ENCODE measurements at places on chromosomes 1 and 21.

DNA sequence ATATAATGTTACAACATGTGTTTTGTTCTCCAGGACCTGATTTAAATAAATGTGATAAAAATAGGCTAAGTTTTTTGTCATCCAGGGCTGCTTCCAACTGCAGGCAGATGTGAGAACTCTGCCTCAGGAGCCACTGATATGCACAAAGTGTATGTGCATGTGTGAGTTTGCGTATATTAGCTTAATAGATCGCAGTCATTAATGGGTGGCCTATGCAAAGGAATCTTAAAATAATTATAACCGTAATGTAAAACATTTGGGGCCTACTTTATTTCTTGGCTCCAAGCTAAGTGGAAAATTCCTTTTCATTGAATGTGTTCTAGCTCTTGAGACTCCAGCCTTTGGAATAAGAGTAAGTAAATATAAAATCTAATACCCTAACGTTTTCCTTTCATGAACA, 16.8 kb downstream of the DHX9 start:
- DNase-seq: no peak

GRCh38 chr1:42552636-42553035, 89.5 kb downstream of the CCDC30 start:
- no peak for DNase-seq

DNA sequence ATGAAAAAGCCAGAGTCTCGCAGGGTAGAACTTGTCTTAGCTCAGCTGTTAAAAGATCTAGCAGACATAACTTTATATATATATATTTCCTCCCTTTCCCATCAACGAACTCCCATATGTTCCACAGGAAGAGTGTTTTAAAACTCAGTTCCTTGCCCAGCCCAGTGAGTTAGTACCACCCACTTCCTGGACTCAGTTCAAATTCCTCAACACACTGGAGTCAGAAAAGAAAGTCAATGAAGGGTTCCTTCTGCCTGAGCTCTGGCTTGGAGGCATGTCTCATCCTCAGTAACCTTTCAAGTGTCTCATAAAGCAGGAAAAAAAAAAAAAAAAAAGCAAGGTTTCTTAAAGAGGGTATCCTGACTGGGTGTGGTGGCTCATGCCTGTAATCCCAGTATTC, 15.6 kb downstream of the TPM3 start:
- DNase-seq: no peak

DNA sequence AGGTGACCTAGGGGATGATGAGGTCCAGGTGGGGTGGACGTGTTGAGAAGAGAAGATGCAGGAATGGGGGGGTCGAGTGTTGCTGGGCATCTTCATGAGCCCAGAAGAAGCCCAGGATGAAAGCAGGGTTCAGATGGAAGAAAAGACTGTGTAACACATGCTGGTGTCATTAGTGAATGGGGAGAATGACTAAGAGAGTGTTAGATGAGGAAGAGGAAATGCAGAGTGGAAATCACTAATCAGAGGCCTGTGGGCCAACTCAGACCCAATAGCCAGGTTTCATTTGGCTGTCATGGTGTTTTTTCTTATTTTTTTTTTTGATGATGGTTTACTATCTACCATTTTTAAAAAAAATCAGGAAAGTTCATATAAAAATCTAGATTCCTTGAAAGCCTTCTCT, 180.8 kb upstream of the CAMK1G start:
- DNase-seq: no peak

- DNase-seq: no peak
Observed at GRCh38 chr1:171233183-171233582, 15.1 kb upstream of the FMO1 start.

- DNase-seq: no peak
Observed at GRCh38 chr1:89670163-89670562, 37.2 kb downstream of the LRRC8C start.

DNA sequence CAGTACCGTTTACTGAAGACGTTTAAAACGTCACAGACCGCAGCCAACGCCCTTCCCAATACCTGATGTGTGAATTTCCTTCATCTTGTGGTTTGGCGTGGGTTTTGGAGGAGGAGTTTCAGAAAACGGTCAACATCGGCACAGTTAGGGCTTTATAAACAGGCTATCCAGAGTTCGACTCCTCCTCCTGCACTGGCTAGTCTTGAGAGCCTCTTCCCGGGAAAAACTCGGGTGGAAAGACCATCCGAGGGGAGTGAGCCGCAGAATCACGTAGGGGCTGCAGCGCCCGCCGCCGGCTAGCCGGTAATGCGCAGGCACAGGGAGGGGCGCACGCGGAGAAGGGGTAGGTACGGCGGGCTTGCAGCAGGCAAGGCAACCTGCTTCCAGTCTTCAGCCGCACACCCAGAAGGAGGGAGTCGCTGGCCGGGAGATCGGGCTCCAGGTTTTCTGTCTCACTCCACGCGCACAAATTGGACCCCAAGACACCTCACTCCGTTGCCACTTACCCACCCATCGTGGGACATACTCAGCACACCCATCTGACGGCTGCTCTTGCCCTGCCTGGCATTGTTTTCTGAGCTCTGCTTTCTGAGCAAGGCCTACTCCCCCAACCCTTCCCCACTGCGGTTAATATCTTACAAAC, 25.4 kb downstream of the SLC19A2 start:
- peak; percentile 4 for DNase-seq

- peak; percentile 11 for DNase-seq
Observed at GRCh38 chr1:248243204-248243603, 12.0 kb downstream of the OR2M4 start.

DNA sequence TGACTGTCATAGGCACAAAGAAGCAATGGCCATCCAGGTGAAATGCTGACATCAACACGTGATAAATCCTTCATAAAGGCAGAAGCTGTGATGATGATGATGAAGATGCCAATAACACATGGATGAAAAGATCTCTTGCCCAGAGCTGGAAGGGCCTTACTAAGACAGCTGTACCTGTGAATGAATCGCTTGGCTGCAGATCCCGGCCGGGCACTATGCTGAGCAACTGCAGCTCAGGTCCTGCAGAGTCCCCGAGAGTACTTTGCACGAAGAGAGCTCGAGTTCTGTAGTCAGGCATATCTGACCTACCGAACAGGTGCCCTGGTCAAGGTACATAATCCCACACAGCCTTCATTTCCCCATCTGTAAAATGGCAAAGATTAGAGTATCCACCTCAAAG, 48.8 kb downstream of the PGBD5 start:
- DNase-seq: no peak

- no peak for DNase-seq
Observed at GRCh38 chr1:2378441-2378851, 12.9 kb downstream of the MORN1 start.

DNA sequence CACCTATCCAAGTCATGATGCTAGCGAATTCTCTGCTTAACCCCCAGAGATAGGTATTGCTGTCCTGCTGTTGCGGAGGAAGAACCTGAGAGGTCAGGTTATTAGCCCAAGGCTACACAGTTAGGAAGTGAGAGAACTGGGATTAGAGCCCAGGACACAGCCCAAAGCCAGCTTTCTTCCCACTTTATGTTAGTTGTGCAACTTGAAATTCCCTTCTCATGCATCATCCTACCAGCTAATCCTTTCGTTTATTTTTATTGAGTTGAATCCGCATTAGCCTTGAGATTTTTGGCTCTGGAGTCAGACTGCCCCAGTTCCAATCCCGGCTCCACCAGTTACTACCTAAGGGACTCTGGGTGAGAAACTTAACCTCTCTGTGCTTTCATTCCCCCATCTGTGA, 65.4 kb downstream of the PLEKHA6 start:
- DNase-seq: no peak

DNA sequence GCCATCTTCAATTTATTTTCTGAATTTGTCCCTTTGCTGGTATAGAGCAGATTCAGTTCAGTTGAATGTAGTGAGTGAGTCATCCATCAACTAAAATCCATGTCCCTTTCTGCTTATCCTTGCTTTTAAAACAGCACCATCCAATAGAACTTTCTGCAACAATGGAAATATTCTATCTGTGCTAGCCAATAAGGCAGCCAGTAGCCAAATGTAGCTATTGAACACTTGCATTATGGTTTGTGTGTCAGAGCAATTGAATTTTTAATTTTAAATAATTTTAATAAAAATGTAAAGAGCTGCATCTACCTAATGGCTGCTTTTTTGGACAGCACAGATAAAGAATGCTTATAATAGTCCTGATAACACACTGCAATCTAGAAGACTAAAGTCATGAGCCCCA, at the start of gene GJA9:
Gene GJA9 (minus strand): TSS at position 101 of the 400 bp plus-strand sequence. CDS start 5,489 bp downstream, outside the sequence.
- DNase-seq: no peak

DNA sequence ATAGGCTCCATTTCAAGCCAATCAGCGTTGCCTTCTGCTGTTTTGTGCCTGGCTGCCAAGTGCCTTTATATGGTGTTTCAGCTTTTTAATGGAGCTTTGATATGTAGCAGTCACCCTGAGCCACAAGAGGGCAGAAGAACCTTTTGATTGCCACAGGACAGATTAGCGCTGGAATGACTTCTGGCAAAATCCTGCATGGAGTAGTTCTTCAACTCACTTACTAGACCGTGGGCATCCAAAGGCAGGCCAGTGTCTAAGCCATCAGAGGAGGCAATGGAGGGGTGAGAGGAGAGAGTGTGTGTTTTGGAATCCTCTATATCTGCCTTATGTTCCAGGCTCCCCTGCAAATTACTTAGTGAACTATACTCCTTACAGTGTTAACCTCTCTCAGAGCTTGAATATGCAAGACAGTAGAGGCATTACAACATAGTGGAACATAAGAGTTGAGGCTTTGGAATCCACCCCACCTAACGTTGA, 56.2 kb downstream of the ST3GAL3 start:
- no peak for DNase-seq

DNA sequence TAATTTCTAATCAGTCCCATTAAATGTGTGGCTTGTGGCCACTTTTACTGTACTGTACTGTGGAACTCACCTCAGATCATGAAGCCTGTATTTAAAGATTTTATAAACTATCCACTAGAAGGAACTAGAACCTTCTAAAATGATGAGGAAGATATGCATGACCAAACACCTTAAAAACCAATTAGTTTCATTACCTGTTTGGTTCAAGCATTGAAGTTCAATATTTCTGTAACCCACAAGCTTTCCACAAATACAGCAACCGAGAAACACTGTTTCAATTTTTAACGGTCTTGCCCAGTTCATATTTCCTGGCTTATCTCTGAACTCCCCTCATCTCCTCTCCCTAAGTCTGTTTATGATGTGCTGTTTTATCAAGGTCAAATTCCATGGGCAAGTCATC, 264.3 kb upstream of the PLD5 start:
- no peak for DNase-seq

GRCh38 chr1:41498391-41498790, 13.9 kb upstream of the EDN2 start:
- DNase-seq: no peak

DNA sequence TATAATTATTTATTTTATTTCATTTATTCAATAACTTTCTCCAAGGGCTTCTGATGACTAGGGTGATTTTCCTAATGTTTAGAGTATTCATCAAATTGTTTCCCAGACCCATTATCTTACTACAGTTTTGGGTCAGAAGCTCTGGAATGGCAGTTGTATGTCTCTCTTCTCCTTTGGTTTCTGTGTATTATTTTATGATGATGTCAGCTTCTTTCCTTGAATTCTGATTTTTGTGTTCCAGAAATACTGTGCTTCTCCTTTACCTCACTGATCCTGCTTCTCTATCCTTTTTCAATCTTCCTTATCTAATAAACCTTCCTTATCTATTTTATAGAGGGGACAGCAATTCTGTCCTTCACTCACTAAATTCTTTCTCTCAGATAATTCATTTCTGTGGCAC, 48.8 kb downstream of the LRRC8B start:
- no peak for DNase-seq

DNA sequence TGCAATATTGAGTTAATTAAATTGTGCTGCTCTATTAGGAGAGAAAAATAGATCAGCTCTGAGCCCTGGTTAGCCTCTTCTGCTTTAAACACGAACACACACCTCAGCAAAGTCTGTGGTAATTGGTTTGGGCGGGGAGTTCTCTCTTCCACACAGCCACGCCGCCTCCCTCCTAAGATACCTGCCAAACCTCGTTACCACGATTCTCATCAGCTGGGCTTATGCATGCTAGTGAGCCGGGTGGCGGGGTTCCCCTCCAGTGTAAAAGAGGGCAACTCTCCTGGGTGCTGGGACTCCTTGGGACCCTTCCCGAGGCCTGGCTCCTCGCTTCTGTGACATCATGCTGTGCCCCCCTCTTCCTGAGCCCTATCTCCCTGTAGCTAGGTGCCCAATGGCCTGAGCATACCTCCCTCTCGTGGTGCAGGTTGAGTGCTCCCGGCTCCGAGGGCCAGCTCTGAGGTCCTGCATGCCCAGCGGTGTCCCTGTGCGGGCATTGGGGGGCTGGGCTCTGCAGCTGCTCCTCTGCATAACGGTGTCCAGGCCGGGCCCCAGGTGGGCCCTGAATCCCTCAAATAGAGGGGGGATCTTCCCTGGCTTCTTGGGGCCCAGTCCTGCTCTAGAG, 182.9 kb downstream of the PRDM16 start:
- DNase-seq: no peak

- DNase-seq: no peak
Observed at GRCh38 chr1:12433323-12434053, 184.5 kb downstream of the DHRS3 start.

- DNase-seq: no peak
Observed at GRCh38 chr1:108842525-108843181, 14.2 kb downstream of the AKNAD1 start.

- DNase-seq: no peak
Observed at GRCh38 chr1:235974616-235975015, 90.3 kb downstream of the NID1 start.

DNA sequence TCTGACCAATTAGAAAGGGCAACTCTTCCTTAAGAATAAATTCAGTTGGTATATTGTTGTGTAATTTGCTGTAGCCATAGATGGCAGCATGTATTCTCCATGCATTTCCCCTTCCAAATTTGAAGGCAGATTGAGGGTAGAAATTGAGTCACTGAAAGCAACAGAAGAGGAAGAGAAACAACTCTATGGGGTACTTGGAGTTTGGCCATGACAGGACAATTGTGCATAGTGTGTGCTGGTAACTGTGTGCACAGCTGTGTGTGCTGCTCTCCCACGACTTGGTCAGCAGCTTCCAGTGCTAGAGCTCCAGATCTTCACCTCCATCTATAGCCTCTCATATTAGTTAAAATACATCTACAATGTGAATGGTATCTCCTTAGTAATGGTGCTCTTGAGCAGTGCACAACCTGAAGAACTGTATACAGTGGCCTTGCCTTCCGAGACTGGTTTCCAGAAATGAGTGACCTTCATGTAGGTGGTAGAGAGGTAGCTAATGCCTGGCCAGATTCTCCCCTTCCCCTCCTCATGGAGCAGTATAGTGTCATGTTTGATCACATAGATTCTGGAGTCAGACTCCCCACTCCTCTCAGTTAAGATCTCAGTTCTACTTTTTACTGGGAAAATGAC, 882 bp upstream of the FCAMR start:
- no peak for DNase-seq

DNA sequence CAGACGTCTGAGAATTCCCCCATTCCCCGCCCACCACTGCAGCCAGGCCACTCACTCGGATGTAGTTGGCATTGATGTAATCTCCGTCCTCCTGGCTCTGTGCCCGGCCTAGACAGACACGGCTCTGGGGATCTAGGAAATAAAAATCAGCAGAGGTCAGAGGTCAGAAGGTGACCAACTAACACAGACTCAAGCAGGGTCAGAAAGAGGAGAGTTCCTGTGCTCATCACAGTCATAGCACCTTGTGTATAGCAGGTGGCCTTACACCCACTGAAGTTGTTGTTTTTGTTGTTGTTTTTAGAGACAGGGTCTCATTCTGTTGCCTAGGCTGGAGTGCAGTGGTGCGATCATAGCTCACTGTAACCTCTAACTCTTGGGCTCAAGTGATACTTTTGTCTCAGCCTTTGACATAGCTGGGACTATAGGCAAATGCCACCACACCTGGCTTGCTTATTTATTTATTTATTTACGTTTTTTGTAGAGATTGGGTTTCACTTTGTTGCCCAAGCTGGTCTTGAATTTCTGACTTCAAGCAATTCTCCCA, 4.9 kb downstream of the PTPN7 start:
- DNase-seq: no peak

GRCh38 chr21:43016728-43017127, 42.4 kb downstream of the PKNOX1 start:
- no peak for DNase-seq

All from T-cell (primary cell).